ENCODE measurements at places on chromosomes 7 and 10.

- DNase-seq = no peak
These were observed 42.2 kb upstream of the SMNDC1 start for GRCh38 chr10:110346914-110347313.

DNA sequence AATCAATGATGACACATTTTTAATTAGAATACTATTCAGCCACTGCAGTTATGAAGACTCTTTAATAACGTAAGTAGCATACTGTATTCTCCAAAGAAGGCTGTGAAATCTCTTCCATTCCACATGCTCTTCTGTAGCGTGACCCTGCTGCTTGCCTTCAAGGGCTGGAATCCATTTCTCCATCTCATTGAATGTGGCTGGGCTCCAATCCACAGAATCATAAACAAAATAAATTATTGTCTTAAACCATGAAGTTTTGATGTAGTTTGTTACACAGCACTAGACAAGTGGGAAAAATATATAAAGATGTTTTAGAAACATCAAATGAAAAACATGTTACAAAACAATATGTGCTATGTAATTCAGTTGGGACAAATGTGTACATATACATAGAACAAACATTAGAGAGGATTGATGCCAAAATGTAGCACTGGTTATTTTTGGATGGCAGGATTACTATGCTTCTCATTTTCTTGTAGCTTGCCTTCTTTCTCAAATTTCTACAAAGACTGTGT, 410.8 kb upstream of the PODXL start:
- DNase-seq = no peak

DNA sequence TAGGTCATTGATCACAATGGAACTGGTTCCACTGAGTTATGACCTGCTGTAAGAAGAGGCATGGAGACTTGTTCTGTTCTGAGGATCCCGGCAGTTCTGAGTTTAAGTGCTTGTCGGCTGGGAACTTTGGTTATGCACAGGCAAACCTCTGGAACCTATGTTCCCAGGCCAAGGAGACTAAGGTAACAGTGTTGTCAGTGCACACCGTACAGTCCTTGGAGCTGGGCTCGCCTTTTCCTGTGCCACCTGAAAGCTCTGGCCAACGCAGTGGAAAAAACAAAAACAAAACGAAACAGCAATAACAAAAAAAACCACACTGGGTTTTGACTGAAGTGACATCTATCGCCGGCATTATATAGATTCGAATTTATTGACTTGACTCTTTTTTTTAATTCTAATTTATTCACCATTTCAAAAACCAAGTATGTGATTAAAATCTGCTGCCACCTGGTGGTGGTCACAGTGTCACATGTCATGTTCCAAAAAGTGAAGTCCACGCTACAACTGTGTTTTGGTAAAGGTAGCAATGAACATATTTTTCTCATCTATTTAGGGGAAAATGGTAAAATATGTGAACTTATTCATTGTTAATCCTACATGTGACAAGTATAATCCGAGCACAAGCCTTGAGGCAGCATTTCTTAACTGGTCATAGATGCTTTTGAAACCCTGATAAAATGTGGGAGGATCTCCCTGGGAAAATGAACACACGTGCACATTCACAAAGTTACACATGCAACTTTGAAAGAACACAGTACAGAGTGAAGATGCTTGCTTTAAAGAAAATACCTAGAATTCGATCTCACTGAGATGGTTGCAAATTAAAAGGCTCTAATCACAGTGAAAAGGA, 113.8 kb upstream of the PPP2R2D start:
- DNase-seq = no peak

DNA sequence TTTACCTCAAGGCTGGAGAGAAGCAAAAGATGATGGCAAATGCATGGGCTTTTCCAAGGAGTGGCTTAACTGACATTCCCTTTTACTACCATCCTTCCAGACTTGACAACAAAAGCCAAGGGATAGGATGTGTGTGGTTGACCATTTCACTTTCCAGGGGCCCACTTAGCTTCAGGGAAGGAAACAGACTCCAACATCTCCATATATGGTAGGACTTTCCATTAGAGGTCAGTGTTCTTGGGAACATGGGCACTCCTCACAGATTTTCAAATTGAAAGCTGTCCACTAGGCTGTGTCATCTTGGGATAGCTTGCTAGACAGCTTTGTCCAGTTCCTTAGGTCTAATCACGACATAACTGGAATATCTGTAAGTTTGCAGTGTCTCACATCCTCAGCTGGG, 118.1 kb upstream of the NAMPT start:
- no peak for DNase-seq

GRCh38 chr7:45598886-45599520, 24.8 kb downstream of the ADCY1 start:
- DNase-seq = no peak

GRCh38 chr10:122161795-122162194, 109.3 kb upstream of the BTBD16 start:
- no peak for DNase-seq

- DNase-seq = no peak
These were observed 176.4 kb upstream of the PTN start for GRCh38 chr7:137519947-137520346.

DNA sequence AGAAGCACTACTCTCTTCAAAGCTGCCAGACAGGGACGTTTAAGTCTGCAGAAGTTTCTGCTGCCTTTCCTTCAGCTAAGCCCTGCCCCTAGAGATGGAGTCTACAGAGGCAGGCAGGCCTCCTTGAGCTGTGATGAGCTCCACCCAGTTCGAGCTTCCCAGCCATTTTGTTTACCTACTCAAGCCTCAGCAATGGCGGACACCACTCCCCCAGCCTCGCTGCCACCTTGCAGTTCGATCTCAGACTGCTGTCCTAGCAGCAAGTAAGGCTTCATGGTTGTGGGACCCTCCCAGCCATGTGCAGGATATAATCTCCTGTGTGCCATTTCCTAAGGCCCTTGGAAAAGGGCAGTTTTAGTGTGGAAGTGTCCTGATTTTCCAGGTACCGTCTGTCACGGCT, 74.3 kb downstream of the TMEM26 start:
- DNase-seq = no peak

GRCh38 chr7:126656165-126656564, 596.6 kb downstream of the GRM8 start:
- no peak for DNase-seq

DNA sequence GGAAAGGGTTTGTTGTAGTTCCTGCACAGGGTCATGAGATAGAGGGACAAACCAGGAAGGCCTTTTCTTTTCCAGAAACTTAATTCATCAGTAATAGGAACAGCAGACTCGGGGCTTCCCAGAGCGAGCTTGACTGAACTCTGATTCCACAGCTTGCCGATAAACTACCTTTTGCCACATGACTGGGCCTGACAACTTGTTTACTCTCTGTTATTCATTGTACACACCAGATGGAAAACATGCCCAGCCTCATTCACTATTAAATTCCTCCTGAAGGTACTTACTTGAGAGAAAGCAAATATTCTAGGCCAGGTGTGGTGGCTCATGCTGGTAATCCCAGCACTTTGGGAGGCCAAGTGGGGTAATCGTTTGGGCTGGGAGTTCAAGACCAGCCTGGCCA, 77.1 kb upstream of the FGFR2 start:
- no peak for DNase-seq

DNA sequence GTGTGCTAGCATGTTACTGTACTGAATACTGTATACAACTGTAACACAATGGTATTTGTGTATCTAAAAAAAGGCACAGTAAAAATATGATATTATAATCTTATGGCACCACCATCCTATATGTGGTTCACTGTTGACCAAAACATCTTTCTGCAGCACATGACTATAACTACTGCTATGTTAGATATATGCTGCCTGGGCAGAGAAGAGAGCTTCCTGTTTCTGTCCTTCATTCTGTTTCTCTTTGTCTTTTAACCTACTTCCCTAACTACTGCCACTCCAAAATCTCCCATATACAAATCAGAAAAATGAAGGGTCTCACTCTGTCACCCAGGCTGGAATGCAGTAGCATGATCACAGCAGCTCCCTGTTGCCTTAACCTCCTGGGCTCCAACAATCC, 8.8 kb upstream of the FGL2 start:
- no peak for DNase-seq

GRCh38 chr10:8312781-8313180, 258.3 kb downstream of the GATA3 start:
- DNase-seq = no peak

GRCh38 chr7:122309421-122309820, 4.9 kb upstream of the FEZF1 start:
- DNase-seq = no peak

- no peak for DNase-seq
These were observed 6.9 kb upstream of the GPR85 start for GRCh38 chr7:113093561-113093960.

GRCh38 chr10:87552248-87552929, 47.7 kb downstream of the MINPP1 start:
- no peak for DNase-seq

DNA sequence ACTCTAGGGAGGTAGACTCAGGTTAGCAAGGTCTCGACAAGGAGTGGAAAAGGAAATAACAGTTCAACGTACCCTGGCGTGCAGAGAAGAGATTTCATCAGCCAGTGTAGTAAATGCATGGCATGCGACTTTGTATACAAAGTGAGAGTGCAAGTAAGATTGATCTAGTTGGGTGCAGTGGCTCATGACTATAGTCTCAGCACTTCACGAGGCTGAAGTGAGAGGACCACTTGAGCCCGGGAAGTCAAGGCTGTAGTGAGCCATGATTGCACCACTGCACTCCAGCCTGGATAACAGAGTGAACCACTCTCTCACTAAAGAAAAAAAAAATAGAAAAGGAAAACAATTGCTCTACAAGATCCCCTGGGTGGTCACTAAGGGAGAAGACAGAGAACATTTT, 528.6 kb downstream of the SORCS1 start:
- no peak for DNase-seq

DNA sequence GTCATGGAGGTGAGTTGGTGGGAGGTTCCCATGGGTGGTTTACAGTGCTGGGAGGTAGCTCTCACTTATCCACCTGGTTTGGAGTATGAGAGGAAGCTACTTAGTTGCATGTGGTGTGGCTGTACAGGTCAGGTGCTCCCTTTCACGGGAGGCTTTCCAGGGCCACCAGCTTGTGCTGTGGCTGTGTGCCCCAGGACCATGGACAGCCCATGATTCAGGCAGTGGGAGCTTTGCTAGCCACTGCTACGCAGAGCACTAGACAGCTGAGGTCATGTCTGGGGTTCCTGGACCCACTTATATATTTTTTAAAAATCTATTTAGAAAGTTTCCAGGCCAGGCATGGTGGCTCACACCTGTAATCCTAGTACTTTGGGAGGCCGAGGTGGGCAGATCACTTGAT, 42.5 kb upstream of the KCNMA1 start:
- no peak for DNase-seq

DNA sequence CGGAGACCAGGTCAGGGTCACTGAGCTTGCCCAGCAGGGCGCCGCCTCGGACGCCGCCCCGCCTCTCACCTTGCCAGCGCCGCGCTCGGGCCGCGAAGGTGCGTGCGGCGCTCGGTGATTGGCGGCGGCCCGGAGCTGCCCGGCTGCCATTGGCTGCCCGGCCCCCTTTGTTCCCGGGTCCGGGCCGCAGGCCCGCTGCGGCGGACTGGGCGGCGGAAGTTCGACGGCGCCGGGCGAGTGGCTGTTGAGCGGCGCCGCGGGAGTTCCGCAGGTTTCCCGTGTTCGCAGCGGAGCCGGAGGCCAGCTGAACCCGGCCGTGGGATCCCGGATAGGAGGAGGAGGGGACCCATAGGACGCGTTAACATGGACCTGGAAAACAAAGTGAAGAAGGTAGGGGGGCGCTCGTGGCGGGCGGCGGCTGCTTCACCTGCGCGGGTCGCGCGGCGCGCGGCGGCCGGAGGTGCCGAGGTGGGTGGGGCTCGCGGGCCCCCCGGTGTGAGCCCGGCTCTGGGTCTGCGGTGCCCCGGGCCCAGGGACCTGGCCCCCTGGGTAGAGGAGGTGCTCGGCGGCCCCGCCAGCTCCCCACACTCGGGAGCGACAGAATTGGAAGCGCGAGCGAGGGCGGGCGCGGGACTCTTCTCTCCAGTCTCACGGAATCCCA, at the start of gene TES:
Gene TES (plus strand): TSS at position 195 of the 661 bp plus-strand sequence. CDS start 169 bp downstream, at position 364.
- DNase-seq = no peak

GRCh38 chr7:102912742-102913141, at the start of gene LRRC17:
LRRC17 (plus strand) TSS chr7:102913000; CDS start chr7:102933914, 20,914 bp downstream.
- no peak for DNase-seq

GRCh38 chr7:150408393-150409299, 29.5 kb downstream of the ZNF775 start:
- DNase-seq = no peak

DNA sequence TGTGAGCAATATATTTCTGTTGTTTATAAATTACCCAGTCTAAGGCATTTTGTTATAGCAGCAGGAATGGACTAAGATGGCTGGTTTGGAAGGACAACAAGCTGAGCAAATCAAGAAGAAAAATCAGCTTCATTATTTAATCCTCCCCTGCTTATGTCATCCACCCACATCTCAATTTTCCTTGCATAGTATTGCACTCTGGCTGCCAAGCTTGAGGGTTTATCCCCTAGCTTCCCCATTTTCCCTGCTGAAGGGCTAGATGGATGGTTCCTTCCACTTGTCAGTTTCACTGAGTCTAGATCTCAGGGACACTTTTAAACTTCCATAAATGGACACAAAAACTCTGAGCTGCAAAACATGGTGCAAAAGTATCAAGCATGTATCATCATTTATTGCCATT, 75.2 kb upstream of the LAMB4 start:
- DNase-seq = no peak

DNA sequence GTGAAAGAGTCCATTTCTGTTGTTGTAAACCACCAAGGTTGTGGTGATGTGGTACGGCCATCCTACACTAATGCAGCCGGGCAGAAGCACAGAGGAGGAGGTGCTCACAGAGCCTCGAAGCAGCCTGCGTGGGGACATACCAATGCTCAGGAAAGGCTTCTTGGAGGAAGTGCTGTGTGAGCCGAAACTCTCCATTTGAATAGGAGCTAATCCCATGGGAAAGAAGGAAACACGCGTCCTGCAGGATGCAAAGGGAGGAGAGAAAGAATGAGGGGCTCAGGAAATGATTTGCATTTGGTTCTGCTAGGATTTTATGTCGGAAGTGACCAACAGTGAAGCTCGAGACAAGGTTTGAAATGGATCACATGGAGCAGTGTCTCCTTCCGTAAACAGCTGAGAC, 477.9 kb upstream of the ANKRD30A start:
- DNase-seq = no peak

DNA sequence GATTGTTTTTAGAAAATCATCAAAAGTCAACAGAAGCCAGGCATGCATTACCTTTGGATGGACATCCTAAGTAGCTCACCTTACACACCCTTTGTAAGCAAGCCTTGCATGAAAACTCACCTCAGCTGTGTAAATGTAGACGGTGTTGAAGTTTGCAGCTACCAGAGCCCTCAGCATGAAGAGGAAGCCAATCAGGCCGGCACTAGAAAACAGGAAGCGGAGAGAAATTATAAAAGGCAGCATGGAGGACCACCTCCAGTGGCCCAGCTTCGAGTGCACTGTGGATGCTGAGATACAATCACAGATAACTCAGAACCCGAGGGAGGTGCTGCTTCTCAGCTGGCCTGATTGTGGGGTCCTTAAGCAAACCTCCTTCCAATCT, 75.3 kb downstream of the SVOPL start:
- no peak for DNase-seq
